ENCODE measurements at places on chromosomes 5 and 9.
A peak's percentile ranks its signal among the peaks of the same experiment; 100 is the strongest.

- no peak for ATAC-seq
Measured at GRCh38 chr9:133201424-133202144, 7.5 kb downstream of the OBP2B start.

DNA sequence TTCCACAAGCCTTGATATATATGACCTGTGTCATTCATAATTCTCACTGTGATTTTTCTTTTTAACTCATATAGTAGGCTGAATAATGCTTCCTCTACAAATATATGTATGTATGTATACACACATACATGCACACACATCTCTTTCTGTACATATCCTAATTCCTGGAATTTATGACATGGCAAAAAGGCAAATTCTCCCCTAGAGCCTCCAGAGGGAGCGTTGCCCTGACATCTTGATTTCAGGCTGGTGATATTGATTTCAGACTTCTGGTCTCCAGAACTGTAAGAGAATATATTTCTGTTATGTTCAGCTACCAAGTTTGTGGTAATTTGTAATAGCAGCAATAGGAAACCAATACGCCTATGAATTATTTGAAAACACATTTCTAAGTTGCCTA, 166.6 kb upstream of the GAS1 start:
- ATAC-seq, result no peak

DNA sequence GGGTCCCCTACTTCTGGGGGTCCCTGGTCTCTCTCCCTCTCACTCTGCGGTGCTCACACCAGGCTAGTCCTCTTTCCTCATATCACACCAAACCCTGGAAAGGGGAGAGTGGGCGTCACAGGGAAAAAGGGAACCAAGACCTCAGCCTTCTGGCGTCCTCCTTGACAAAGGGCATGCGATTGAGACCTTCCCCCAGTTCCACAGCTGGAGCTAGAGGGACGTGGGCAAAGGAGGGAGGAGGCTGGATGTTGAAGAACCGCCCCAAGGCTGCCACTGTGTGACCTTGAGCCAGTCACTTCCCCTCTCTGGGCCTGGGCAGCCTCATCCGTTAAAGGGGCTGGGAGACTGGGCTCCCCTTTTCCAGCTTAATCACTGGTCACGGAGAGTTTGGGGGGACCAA, 18.5 kb upstream of the TOR2A start:
- no peak for ATAC-seq

- ATAC-seq, result no peak
Measured at GRCh38 chr5:145680169-145680568, 155.0 kb downstream of the PRELID2 start.

DNA sequence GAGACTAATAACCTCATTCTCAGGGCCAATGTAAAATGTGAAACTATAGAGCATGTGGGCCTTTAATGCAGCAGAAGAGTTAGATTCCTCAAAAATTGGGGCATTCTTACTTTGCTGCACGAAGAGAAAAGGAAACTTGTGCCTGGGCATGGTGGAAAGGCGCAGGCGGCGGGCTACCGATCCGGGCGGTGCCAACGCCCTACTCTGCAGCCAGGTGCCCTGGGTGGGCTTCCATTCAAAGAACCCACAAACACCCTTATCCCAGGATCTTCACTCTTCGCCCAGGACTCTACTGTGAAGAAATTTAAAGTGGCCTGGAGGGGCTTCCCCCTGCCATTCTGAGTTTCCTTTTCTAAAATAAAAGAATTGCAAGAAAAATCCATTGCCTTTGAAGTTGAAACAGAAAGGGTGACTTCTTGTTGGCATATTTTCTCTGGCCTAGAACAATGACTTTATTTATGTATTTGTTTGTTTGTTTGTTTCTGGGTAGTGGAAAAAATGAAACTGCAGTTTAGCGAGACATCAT, 124.9 kb downstream of the TMEM161B start:
- no peak for ATAC-seq

DNA sequence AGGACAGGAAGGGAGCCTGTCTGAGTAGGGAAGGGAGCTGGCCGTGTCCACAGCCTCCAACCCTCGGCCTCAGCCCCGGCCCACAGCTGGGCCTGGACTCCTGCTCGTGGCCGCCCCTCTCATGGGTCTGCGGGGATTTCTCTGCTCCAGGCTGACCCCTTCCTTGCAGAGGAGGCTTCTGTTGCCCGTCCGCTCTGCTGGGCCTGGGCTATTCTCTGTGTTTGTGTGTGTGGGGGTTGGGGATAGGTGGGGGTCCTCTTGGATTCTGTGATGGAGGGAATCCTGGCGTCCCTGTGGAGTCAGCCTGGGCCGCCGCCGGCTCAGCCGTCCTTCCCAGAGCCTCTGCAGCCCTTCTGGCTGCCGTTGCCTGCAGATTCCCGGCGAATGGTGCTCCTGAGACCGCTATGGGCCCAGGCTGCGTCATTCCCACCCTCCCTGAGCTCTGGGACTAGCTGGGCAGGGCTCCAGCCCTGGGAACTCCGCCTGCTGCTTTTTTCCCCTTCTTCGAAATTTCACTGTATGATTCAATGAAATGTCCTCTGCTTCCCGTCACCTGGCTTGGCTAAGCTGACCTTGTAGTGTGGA, 64.2 kb downstream of the FGF18 start:
- ATAC-seq, result no peak

GRCh38 chr5:90878549-90879196, 320.1 kb downstream of the ADGRV1 start:
- ATAC-seq, result 0 out of 3 replicates have a peak, but pooled peaks have one; percentile 24

- ATAC-seq, result no peak
Measured at GRCh38 chr9:96616817-96617438, 2.7 kb downstream of the CDC14B start.

GRCh38 chr5:56763711-56764466, 51.5 kb upstream of the MAP3K1 start:
- peak; percentile 83 for ATAC-seq

DNA sequence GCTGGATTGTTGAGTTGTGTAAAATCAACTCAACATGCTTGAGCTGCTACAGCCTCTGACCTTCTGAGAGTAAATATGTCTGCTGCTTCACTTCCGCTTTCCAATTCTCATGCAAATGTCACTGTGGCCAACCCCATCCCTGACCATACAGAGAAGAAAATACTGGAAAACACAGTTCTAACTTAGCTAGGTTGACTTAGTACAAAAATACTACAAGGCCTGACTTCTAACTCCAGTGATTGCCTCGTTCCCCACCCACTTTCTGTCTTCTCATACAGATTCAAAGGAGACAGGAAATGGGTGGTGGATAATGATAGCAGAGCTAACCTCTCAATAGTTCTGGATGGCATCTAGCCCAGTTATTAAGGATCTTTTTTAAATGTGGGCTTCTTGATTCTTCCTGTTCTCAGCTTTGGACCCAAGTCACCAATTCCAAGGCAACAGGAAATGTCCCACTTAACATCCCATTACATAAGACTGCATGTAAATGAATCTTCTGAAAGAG, 226.6 kb upstream of the SLC24A2 start:
- ATAC-seq, result no peak

DNA sequence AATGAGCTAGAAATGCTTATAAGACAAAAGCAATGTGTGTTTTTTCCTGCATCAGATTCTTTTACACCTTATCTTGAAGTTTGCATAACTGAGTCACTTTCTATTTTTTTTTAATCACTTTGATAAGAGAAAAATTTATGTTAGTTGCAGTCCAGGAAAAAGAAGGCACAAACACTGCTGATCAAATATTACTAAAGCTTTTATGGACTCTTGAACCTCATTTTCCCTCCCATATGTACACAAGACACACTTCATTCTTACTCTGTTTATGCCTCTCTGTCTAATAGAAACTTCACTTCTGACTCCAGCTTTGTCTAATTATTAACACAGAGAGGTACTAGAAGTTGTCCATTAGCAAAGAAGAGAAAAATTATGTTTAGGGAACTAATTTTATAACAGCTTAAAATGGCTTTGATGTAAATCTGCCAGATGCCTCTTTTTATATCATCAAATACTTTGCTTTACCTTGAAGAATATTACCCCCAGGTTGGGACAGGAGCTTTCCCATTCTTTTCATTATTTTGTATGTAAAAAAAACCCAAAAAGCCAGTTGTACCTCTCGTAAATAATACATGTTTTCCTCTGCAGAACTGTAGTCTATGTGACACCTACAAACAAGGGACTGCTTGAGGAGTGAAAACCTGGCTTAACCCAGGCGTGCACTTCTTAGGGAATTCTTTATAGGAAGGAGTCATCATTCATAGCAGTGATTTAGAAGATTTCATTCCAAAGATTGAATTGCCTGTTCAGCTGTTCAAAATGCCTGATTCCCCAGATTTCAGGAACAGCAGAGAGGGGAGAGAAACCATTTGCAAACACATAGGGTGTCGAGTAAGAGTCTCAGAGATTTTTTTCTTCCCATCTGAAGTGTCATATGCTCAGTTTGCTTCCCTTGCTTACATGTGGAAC, 72.6 kb downstream of the DAPK1 start:
- ATAC-seq, result no peak

GRCh38 chr9:14749741-14750211, 27.2 kb upstream of the CER1 start:
- ATAC-seq, result no peak

DNA sequence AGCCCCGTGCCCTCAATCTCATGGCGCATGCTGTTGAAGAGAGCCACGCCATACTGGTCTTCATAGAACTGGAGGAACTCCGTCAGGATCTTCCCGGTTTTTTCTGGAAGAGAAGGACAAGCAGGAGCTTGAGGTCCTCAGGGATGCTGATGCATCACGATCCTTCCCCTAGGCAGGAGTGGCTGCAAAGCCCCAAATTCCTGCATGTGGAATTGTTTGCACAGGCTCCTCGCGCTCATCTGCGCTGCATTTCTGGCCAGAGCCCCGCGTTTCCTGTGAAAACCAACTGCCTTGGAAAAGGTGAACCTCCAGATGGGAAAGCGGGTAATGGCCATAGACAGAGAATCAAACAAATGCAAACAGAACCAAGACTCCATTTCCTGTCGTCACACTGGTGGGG, 80.4 kb downstream of the LRSAM1 start:
- ATAC-seq, result no peak

DNA sequence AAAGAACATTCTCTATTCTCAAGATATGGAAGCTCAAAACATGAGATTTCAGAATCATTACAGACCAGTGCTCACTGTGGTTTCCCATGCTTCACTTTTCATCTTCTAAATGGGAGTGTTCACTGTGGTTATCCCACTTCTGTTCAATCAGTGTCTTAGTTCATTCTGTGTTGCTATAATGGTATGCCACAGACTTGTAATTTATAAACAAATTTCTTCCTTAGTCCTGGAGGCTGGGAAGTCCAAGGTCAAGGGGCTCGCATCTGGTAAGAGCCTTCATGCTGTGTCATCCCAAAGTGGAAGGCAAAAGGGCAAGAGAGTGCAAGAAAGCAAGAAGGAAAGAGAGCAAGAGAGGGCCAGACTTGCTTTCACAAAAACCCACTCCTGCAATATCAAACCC, 146.3 kb downstream of the TTC39B start:
- no peak for ATAC-seq

DNA sequence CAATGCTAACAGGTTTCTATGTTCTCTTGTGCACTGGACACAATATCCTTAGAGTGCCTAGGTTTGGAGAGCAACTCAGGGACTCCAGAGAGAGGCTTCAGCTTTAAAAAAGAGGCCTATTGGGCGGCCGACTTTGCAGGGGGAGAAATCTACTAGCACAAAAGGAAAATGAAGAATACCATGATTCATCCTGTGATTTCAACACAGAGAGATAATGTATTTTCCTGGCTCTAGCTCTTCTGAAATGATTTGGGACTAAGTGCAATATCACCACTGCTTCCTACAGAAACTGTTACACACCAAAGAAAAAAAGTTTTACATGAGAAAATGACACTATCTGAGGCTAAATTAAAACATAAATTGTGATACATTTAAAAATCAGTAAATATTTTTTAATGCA, 146.1 kb upstream of the TSLP start:
- no peak for ATAC-seq

- ATAC-seq, result peak; percentile 73
Measured at GRCh38 chr5:159135896-159136531, 36.3 kb upstream of the EBF1 start.
